ENCODE measurements at places on chromosomes 16 and 17.

- DNase-seq: no peak
Measured at GRCh38 chr16:55526441-55526840, 17.6 kb downstream of the LPCAT2 start.

DNA sequence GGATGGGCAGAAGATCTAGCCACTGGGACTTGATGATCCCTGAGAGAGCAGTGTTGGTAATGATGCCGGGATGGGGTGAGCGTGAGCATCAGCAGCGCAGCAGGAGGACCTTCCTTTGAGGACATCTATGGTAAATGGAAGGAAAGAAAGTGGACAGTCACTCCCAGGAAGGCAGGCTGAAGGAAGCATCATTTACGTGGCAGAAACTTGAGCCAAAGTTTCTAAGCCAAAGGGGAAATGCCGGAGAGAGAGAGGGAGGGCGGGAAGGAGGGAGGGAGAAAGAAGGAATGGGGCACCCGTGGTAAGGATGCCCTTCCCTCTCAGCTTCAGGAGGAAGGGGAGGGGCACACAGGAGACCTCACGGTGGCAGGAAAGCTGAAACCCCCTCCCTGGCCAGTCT, 86.3 kb upstream of the CACNG5 start:
- no peak for DNase-seq

GRCh38 chr16:16887193-16887592, 508.3 kb downstream of the NPIPA7 start:
- DNase-seq: no peak

GRCh38 chr17:81187120-81187519, 21.1 kb upstream of the AATK start:
- DNase-seq: no peak

- DNase-seq: no peak
Measured at GRCh38 chr17:73506470-73507435, 137.5 kb downstream of the SDK2 start.

DNA sequence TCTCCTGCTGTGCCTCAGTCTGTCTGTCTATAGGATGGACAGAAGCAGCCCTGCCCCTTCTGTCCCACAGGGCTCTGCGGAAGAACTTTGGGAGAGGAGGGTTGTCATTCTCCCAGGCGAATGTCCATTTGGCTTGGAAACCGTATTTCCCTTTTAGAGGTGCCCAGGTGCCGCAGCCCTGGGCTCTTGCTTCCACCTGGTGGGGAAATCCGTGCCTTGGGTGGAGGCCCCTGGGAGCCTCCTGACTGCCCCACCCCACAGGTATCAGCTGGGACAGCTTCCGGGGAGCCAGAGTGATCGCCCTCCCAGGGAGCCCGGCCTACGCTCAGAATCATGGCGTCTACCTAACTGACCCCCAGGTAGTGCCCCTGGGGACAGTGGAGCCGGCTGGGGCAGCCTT, 12.7 kb downstream of the FCSK start:
- no peak for DNase-seq

- DNase-seq: no peak
Measured at GRCh38 chr17:57465610-57466009, 209.3 kb downstream of the MSI2 start.

GRCh38 chr16:19923396-19923795, 38.7 kb upstream of the GPRC5B start:
- no peak for DNase-seq

DNA sequence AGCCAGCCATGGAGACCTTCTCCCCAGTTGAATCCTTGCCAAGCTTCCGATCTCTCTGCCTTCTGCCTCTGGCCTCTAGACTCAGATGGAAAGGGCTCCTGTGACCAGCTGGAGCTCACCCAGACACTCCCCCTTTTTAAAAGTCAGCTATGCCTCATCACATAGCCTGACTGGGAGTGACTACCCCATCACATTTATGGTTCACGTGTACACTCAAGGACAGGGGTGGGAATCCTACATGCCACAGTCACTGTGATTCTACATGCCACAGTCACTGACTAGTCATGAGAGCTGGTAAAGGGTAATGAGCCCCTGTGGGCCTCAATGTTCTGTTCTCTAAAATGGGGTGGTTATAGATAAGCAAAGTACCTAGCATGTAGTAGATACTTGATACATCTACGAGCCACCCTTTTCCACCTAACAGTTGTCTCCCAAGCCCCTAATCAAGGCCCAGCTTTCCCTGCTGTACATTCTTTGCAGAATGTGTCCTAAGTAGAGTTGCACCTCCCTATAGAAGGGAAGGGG, 85.1 kb downstream of the RGS9 start:
- no peak for DNase-seq

- DNase-seq: no peak
Measured at GRCh38 chr16:80299416-80299815, 241.4 kb upstream of the DYNLRB2 start.

DNA sequence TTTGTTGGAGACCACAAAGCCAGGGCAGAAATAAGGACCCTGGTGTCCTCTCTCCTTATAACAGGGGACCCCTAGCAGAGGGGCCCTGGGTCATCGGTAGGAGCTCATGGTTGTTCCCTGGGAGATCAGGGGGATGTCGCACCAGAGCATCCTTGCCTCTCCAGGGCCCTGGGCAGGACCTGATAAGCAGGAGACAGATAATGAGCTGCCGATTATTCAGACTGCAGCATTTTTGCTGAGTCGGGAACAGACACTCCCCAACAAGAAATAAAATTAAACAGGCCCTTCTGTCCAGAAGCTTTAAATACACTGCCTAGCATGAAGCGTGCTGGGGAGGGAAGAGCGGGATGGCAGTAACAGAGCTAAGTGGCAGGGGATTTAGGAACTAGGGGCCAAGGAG, 15.4 kb upstream of the GFAP start:
- DNase-seq: no peak

- DNase-seq: peak; percentile 98
Measured at GRCh38 chr17:54948380-54948779, 20.1 kb downstream of the COX11 start.

DNA sequence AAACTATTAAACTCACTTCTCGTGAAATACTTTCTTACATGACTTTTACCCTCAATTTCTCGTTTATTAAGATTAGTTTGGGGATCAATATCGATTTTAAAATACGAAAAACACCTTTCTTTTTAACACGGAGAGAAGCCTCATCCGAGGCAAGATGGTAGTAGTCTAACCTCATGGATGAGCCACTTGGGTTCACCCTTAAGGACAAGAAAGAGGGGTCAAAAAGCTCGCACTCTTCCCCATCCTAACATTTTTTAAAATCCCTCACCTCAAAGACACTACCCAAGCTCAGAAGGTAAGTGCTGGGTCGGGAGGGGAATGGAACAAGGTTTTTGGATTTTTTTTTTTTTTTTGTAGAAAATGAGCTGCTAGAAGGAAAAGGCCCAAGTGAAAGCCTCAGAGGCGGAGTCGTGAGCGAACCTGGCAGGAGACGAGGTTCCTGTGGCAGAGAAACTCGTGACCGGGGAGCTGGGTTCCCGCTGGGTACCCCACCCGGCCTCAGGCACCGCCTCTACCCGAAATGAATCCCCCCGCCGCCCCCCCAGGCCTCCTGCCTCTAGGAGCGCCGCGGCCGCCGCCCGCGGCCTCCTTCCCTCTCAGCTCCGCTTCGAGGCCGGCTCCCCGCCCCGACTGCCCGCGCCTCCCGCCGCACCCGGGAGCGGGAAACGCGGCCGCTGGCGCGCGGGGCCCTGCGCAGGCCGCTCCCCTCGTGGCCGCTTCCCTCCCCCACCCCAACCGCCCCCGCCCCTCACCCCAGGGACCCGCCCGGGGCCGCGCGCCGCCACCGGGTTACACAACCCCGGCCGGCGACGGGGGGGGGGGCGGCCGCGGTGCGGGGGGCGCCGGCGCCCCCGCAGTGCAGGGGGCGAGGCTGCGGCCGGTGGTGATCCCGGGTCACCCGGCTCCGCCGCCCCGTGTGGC, 1.6 kb downstream of the NUFIP2 start:
- peak; percentile 72 for DNase-seq

DNA sequence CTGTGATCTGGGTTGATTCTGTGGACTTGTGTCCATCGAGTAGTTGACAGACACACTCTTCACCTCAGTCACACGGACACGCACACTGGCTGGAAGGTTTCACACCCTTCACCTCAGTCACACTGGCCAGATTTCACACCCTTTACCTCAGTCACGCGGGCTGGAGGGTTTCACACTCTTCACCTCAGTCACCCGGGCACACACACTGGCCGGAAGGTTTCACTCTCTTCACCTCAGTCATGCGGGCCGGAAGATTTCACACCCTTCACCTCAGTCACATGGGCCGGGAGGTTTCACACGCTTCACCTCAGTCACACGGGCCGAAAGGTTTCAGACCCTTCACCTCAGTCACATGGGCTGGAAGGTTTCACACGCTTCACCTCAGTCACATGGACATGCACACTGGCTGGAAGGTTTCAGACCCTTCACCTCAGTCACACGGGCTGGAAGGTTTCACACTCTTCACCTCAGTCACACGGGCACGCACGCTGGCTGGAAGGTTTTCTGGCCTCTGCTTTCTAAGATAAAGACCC, 96.2 kb downstream of the PGS1 start:
- no peak for DNase-seq

- DNase-seq: no peak
Measured at GRCh38 chr16:2675714-2676113, 6.6 kb upstream of the KCTD5 start.

DNA sequence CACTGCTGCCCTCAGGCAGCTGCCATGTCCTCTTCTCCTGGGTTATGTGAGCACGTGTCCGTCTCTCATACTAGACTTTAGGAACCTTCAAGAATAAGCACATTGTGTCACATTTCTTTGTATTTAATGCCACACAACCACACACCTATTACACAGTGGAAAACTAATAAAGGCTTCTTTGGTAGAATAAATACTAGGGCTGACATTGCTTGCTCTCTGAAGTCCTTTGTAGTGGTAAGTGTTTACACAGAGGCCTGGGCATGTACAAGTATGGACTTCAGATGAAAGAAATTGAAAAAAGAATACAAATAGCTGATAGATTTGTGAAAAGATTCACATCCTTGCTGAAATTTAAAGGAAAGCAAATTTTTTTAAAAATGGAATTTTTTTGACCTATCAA, 188.1 kb upstream of the CCL2 start:
- no peak for DNase-seq

DNA sequence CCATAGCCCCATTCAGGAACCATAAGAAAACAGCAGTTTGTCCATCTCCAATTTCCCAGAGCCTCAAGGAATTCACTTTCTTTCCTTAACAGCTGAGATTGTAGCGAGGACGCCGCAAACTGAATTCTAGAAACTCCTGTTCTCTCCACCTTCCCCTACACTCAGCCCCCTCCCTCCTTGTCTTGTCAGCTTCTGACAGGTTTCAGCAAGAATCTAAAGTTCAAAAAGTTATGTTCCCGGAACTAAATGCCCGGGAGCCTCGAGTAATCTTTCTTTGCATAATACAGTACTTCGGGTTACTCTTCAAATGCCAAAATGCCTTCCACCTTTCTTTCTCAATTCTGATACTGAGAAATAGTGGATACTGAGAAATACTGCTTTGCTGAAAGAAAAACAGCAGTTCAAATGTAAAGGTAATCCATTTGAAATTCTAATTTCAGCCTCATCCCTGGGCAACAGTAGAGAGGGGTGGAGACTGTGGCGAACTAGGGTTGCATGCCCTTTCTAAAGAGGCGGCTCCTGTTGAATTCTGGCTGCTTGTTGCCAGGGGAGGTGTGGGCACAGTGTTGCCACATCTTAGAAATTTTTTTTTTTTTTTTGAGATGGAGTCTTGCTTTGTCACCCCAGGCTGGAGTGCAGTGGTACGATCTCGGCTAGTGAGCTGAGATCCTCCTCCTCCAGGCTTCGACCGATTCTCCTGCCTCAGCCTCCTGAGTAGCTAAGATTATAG, 63.5 kb upstream of the USP7 start:
- no peak for DNase-seq

DNA sequence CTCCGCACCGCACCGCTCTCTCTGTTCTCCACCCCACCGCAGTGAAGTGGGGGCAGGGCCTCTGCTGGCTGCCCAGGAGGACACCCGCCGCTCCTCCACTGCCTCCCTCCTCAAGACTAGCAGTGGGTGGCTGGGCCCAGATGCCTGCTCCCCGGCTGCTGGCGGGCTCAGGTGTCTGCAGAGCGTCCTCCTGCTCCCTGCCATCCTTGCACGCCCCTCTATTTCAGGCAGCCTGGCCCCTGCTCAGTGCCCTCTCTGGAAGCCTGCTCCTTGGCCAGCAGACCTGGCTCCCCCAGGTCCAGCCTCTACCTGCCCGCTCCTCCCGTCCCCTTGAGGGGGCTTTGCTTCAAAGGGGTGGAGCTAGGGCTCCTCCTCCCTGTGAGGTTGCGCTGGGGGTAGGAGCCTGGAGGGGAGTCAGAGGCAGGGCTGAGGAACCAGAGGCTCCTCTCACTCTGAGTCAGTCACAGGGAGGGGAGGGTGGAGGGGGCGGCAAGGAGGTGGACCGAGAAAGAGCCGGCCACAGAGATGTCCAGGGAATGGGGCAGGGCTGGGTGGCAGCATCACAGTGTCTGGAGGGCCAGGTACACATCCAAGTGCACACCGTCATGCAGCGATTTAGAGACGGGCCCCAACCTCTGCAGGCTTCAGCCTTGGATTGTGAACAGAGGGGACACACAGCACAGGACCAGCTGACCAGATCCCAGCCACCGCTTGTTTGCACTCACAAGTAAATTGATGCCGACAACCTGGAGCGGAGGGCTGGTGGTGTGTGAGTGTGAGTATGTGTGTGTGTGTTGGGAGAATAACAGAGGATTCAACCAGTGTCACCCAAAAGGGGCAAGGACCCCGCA, 9.8 kb upstream of the TMEM92 start:
- DNase-seq: no peak

GRCh38 chr17:17514993-17515933, 19.1 kb upstream of the RASD1 start:
- peak; percentile 24 for DNase-seq

- peak; percentile 76 for DNase-seq
Measured at GRCh38 chr17:81043725-81044427, 8.9 kb downstream of the BAIAP2 start.

DNA sequence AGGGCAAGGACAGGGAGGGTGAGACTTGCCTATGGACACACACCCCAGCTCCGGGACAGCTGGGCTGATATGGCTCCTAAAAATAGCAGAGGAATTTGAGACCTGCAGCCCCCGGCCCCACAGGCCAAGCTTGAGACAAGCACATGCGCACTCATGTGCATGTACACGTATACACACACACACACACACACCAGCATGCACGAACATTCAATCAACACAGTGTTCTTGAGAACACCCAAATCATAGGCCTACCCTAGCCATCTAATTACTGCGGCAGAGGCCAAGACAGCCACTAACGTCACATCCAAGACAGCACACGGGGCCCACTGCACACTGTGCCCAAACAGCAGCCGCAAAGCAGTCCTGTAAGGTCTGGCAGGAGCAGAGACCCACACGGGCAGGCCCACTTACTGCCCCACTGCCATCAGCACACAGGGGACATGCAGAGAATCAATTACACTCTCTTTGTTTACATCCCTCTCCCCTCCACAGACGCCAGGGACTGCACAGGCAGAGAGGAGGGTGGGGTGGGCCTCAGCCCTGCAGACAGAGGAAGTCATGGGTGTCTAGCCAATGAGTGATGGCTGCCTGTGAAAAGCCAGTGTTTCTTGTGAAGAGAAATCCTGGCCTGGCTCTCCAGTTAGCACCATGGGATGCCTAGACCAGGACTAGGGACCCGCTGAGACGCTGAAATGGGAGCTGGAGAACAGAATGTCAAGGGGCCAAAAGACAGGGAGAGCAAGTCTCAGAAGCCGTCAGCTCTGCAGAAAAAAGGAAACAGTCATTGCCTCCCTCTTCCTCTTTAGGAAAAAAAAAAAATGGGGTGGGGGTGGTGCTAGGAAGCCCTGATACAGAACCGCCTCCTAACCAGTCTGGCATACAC, 39.3 kb downstream of the MYO18A start:
- peak; percentile 52 for DNase-seq
